A549 treated with Hydrocortisone at 1 μM for 4 hours (cell line): ENCODE measurements at places on chromosomes 2 and 18. TPM values are rescaled to one million over a fixed set of nuclear protein-coding genes. Genes with fewer than 3 reads are reported as not detected.

The METTL5 gene
- total RNA-seq = 67.1 to 80.3 TPM (median 72.5 TPM) in 5 replicates

The FLACC1 gene
- 0.16 to 0.46 TPM (median 0.17 TPM) in 5 replicates for total RNA-seq

The NUP35 gene
- 29.5 to 42.6 TPM (median 31.3 TPM) in 5 replicates for total RNA-seq

The SPATA3 gene
- total RNA-seq = not detected in 5 replicates

The LOXL3 gene
- total RNA-seq = 0.28 to 0.57 TPM (median 0.40 TPM) in 5 replicates

The C2orf42 gene
- 6.5 to 8.9 TPM (median 7.8 TPM) in 5 replicates for total RNA-seq

The CLEC4F gene
- not detected in 5 replicates for total RNA-seq
